T-helper 2 cell treated with Interferon-gamma antibody and Interleukin-4, amounts not matched to agents 100 ng/mL and 5 ng/mL, for 36 hours (primary cell): ENCODE measurements at places on chromosomes 12 and 14. TPM values are rescaled to one million over a fixed set of nuclear protein-coding genes. Genes with fewer than 3 reads are reported as not detected.

KLHL33 gene
- 0.05 and 0.11 TPM in 2 replicates for total RNA-seq

TMEM52B gene
- not detected in 2 replicates for total RNA-seq

TPH2 gene
- total RNA-seq, result not detected in 2 replicates

BLOC1S1 gene
- total RNA-seq, result 118 and 123 TPM in 2 replicates

LRTM2 gene
- total RNA-seq, result not detected in 2 replicates

SELPLG gene
- total RNA-seq, result 219 and 221 TPM in 2 replicates

SMIM41 gene
- not detected in 2 replicates for total RNA-seq

OR6C2 gene
- not detected in 2 replicates for total RNA-seq

SLC39A9 gene
- total RNA-seq, result 48.9 and 49.0 TPM in 2 replicates

BAZ2A gene
- 98.2 and 101 TPM in 2 replicates for total RNA-seq

ADSS1 gene
- total RNA-seq, result 1.0 and 1.8 TPM in 2 replicates

BEGAIN gene
- 2.2 and 2.8 TPM in 2 replicates for total RNA-seq

MYF6 gene
- not detected in 2 replicates for total RNA-seq

KRT74 gene
- not detected in 2 replicates for total RNA-seq

C14orf39 gene
- not detected in 2 replicates for total RNA-seq

SP7 gene
- total RNA-seq, result not detected in 2 replicates

NAP1L1 gene
- total RNA-seq, result 504 and 515 TPM in 2 replicates

TGM1 gene
- 4.1 and 5.6 TPM in 2 replicates for total RNA-seq
